ENCODE measurements at places on chromosomes 2 and 18. TPM values are rescaled to one million over a fixed set of nuclear protein-coding genes. Genes with fewer than 3 reads are reported as not detected.

Gene SLC23A3
- total RNA-seq = 3.1 TPM

Gene UGT1A1
- 1.5 TPM for total RNA-seq

DNA sequence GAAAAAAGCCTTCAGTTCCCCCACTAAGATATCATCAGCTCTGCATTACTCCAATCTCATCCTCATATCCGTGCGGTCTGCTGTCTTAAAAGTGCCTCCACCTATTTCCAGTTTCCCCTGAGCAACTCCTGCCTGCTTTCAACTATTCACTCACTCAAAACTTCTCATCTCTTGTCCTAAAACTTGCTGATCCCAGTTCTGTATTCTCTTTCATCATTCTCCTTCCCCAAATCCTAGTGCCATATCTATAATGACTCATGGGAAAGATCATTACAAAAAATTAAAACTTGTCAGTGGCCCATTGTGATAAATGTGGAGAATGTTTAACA, 20.0 kb downstream of the ACVR1 start:
- no peak for DNase-seq

DNA sequence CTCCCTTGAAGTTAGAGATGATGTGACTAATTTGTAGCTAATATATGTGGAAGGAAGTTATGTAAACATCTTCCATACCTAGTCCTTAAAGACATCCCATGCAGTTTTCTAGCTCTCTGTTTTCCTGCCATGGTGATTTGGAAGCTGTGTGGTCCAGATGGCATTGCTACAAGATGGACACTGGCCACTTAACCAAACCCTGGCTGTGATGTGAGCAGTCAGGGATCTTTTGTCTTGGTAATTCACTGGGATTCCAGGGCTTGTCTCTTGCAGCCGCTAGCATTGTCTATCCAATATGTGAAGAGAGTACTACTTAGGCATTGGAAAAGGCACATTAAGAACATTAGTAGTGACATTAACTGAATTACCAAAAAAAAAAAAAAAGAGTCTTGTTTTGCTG, 139.9 kb upstream of the DOCK10 start:
- no peak for DNase-seq

DNA sequence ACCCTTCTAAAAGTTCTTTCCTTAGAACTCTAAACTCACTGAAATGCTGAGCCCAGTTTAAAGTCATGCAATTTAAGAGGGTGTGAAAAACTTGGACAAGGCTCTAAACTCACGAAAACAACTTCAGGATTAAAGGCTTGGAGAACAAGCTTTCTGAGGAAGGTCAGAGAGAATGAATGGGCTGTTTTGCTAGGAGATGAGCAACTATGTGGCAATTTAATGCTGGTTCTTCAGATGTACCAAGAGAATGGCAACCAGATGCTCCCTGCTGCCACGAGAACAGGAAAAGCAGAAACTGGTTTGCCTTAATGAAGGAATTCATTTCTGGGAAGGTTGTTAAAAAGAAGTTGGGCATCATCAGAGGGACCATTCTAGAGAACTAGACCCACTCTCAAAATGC, 77.8 kb upstream of the PMAIP1 start:
- no peak for DNase-seq

- no peak for DNase-seq
These were observed 22.7 kb upstream of the GMPPA start for GRCh38 chr2:219475697-219476651.

DNA sequence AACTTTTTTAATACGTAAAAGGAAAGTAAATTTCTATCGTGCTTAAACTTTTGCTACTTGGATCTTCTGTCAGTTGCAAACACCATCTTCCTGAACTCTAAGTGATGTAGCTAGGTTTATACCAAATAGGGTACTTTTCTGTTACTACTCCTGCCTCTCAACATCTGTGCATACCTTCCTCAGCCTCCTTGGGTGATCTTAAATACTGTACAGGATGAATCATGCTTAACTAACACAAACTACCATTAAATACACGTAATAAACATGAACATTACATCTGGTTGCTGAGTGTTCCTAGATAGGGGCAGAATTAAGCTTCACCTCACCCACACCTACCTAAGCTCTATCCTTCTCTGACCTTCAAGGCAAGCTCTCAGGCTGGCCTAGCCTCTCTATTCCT, 398.0 kb downstream of the TXNL1 start:
- DNase-seq = no peak

- no peak for DNase-seq
These were observed 6.8 kb downstream of the ZCCHC2 start for GRCh38 chr18:62529597-62529996.

- DNase-seq = no peak
These were observed 697.5 kb upstream of the RAB6C start for GRCh38 chr2:129281791-129282530.

Measured in suprapubic skin (tissue), 4 donors.